ENCODE measurements at places on chromosomes 1 and 21.

GRCh38 chr1:109937738-109938137, 27.1 kb downstream of the CSF1 start:
- DNase-seq = no peak

- no peak for DNase-seq
Measured at GRCh38 chr1:189212606-189213005, 1265.1 kb downstream of the BRINP3 start.

DNA sequence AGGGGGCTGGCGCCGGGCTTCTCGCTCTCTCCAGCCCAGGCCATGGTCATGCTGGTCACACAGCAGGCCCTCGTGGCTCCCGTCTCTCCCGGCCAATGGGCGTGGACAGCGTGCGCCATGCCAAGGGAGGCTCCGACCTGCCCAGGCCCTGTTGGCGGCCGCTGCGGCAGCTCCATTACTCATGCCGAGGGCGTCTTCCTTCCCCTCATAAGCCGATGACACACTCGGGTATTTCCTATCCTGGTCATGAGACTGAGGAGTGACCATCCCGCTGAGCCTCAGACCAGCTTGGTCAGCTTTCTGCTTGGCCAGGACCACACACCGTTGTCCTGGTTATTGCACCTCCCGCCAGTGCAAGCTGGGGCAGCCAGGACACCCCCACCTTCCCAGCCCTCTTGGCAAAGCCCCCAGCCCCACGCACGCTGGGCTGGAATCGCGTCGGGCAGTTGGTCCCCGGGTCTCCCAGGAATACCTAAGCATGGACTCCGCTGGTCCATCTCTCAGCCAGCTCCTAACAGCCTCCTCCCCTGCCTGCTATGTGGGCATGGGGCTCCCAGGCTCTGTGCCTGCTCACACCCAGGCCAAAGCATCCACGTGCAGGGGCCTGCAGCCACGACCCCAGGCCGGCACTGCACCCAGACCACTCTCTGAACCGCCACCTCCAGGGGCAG, 49.8 kb downstream of the ARHGEF16 start:
- DNase-seq = no peak

DNA sequence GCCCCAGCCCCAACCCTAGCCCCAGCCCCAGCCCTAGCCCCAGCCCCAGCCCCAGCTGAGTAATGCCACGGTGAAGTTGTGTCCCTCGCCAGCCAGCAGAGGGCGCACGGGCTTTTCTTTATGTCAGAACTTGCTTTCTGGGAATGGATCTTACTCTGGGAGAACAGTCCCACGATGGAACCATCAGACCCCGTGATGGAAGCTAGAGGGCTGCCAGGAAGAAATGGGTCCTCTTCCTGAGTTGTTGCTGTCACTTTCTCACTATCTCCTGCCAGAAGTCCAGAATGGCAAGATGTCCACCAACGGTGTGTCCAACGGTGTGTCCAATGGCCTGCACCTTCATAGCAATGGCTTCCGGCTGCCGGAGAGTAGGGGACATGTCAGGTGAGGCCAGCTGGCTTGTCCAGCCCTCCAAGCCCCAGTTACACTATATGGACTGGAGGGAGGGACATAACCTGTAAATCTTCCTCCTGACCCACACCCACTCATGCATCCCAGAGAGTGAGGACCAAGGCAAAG, 25.1 kb upstream of the TMEM222 start:
- peak; percentile 62 for DNase-seq

DNA sequence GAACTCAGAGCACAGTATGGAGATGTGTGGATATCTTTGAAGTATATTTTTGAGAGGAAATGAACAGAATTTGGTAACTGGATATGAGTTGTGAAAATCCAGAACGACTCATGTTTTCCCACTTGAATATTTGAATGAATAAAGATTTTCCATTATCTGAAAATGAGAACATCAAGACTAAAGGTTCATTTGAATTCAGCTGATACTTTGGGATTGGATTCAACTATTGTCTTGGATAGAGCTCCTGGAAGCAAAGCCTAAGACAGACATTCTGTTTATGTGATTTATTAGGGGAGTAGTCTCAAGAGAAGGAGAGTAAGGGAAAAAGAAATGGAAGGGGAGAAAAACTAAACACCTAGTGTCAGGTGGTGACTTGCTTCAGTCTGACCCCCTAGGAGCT, 256.0 kb upstream of the LYPLAL1 start:
- no peak for DNase-seq

GRCh38 chr1:91697861-91698260, 188.1 kb downstream of the TGFBR3 start:
- peak; percentile 76 for DNase-seq

DNA sequence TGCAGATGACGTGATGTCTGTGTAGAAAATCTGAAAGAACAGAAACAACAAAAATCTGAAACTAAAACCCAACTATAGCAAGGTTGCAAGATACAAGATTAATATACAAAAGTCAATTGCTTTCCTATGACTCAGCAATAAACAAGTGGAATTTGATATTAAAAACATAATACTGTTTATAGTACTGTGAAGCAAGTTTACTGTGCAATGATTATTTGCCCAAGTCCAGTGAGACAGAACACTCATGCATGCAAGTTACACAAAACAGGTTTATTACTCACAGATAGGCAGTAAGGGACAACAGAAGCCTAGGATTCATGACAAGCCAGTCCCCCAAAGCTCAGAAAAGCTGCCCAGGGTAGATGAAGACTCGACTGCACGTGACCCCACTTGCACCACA, 62.4 kb upstream of the RAB4A start:
- DNase-seq = no peak

DNA sequence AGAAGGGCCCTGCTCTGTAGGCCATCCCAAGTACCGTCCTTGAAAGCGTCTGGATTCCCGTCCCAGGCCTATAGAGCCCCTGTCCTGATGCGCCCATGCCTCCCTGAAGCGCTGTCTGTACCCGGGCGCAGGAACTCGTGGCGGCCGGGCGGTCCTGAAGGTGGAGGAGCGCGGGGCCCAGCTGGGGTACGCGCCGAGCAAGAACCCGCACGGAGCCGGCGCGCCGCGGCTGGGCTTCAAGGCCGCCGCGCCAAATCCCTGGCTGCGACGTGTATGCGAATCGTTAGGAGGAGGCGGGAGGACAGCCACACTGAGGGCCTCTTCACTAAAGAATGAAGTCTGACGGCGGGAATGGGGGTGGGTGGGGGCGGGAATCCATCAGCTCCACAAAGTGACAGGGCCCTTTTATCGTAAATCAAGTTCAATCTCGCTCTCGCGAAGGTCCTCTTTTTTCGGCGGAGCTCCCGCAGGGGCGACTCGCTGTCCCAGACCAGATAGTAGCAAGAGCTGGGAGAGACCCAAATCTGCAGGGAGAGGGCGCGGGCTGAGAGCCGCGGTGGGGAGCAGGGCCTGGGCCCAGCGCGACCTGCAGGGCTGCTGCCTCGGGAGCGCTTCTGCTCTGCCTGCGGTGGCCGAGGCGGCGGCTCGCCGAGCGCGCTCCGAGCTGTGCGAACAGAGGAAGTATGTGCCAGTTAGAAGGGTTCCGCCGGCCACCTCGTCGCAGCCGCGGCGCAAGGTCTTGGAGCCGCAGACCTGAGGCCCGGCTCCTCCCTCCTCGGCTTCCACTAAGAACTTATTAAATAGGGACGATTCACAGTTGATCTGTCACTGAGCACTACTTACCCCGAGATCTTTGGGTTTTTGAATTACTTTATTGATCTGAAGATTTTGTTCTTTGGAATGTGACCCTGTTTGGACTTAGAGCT, 10.4 kb downstream of the BARHL2 start:
- DNase-seq = no peak

GRCh38 chr1:1436630-1437032, 1.1 kb downstream of the VWA1 start:
- DNase-seq = no peak

DNA sequence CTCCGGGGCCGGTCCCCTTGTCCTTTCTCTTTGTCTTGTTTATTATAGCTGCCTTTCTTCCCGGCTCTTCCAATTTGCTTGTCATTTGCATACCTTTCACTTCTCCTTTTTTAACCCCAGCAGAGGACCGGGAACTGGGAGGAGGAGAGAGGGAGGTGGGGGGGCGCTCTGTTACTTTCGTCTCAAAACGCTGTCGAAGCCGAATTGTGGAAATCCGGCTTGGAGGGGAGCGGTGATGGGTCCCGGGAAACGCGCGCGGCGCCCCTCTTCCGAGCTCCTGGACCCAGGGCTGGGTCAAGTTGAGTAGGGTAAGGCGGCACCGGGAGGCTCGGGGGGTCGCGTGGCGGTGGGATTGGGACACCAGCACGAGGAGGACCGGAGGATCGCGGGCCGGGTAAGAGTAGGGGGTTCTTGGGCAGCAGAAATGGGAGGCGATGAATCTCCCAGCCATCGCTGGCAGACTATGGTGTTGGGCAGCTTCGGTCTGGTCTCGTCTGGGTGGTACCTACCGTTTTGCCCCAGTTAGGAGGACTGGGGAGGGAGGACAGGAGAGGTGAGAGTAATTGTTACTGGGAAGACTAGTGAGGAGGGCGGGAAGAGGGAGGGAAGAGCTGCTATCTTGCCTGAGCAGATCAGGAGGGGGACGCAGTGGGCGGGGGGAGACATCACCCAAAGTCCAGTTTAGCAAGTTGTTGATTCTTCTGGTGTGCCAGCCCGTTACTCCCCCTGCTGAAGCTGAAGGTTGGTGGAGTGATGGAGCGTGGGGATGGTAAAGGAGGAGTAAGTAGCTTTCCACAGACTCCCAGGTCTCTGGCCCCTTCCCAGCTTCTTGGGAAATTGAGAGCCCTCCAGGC, 1.5 kb downstream of the PROX1 start:
- DNase-seq = no peak

GRCh38 chr1:11531314-11531870, 52.4 kb downstream of the DISP3 start:
- no peak for DNase-seq

DNA sequence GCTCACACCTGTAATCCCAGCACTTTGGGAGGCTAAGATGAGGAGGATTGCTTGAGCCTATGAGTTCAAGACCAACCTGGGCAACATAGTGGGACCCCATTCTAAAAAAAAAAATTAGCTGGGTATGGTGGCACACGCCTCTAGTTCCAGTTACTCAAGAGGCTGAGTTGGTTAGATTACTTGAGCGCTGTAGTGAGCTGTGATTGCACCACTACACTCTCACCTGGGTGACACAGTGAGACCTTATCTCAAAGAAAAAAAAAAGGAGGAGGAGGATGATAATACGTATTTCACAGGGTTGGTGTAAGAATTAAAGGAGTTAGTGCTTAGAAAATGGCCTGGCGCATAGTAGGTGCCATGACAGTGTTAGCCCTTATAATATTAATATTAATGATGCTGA, 144.1 kb downstream of the PLXNA2 start:
- no peak for DNase-seq

DNA sequence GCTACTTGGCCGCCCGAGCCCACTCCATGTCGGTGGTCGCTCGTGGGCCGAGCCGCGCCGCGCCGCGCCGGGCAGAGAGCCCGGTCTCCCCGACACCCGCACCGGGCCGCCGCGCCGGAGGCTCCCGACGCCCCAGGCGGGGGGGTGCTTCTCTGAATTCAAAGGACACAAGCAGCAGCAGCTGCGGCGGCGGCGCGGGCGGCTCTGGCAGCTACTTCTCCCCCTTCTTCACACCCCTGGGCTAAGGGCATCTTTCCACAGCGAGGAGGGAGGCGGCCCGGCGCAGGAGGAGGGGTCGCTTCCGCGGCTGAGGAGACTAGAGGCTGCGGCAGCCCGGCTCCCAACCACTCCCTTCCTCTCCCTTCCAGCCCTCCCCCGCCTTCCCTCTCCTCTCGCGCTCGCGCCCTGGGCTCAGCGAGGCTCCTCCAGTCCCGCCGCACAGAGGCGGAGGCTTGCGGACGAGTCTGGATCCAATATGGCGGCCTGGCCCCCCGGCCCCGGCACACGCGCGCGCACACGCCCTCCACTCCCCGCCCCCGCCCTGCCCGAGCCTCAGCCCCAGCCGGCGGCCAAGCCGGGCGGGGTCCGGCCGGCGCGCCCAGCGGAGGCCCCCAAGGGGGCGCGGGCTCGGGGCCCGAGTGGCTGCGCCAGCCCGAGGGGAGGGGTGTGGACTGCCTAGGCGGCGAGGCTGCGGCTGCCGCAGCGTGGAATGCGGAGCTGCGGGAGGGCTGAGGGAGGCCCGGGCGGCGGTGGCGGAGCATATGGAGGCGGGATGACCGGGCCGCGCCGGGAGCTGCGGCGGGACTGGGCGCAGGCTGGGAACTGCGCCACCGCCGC, at the start of gene CDC42BPA:
CDC42BPA (minus strand) TSS at position 477 of the 837 bp plus-strand sequence. CDS start 1,310 bp downstream, outside the sequence.
- DNase-seq = peak; percentile 94

- no peak for DNase-seq
Measured at GRCh38 chr1:41915786-41916571, 2.7 kb downstream of the HIVEP3 start.

- DNase-seq = peak; percentile 39
Measured at GRCh38 chr1:6271554-6271953, 10.7 kb upstream of the GPR153 start.

DNA sequence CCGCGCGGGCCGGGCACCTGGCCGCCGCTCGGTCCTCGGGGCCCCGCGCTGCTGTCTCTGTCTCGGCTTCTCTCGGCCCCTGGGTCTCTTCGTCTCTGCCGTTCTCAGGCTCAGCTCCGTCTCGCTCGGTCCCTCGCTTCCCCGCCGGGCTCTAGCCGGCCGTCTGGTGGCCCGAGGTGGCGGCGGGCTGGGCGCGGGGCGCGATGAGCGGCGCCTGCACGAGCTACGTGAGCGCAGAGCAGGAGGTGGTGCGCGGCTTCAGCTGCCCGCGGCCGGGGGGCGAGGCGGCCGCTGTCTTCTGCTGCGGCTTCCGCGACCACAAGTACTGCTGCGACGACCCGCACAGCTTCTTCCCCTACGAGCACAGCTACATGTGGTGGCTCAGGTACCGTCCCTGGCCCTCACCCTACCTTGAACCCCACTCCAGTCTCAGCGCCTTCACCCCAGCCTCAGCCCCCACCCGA, 355 bp downstream of the SHISAL2A start:
- DNase-seq = no peak

- peak; percentile 35 for DNase-seq
Measured at GRCh38 chr1:237386362-237387143, 344.6 kb downstream of the RYR2 start.

DNA sequence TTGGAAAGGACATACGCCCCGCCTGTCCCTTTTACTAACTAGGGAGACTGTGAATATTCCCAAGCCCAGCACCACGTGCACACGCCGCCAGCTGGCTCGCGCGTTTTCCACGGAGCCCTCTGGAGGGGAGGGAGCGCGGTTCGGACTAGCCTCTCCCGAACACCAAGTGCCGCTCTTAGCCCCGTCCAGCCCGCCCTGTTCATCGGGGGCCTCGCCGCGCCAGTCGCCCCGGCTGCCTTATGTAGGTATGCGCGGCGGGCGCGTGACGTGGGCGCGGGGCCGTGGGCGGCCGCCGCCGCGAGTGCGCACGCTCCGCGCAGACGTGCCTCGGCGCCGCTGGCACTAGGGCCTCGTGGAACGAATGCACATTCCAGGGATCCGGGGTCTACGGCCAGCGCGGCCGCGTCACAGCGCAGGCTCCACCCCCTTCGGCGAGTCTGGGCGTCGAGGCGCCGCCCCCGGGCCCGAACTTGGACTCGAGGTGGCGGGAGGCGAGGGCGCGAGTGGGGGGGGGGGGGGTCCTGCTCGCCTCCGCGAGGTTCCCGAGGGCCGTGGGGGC, 767 bp upstream of the IRF2BP2 start:
- DNase-seq = peak; percentile 97

DNA sequence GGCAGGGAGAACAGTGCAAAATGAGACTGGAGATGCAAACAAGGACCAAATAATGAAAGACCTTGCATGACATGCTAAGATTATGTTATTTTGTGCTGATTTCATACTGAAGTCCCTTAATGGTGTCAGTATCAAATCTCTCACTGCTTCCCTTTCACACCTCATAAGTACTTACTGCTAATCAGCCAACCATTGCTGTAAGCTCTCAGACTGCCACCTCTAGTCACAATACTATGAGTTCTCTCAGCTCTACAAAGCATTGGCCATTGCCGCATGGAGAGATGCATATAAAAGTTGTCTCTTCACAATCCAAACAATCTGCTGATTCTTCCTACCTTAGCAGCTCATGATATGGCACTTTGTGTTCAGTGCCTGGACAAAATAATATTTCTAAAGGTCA, 375.4 kb downstream of the LTN1 start:
- no peak for DNase-seq

Measured in fibroblast of skin of abdomen (primary cell).